KG1 (cell line): ENCODE measurements at places on chromosomes 6 and 20.

- DNase-seq, result no peak
Observed at GRCh38 chr20:6231556-6231955, 108.7 kb upstream of the FERMT1 start.

DNA sequence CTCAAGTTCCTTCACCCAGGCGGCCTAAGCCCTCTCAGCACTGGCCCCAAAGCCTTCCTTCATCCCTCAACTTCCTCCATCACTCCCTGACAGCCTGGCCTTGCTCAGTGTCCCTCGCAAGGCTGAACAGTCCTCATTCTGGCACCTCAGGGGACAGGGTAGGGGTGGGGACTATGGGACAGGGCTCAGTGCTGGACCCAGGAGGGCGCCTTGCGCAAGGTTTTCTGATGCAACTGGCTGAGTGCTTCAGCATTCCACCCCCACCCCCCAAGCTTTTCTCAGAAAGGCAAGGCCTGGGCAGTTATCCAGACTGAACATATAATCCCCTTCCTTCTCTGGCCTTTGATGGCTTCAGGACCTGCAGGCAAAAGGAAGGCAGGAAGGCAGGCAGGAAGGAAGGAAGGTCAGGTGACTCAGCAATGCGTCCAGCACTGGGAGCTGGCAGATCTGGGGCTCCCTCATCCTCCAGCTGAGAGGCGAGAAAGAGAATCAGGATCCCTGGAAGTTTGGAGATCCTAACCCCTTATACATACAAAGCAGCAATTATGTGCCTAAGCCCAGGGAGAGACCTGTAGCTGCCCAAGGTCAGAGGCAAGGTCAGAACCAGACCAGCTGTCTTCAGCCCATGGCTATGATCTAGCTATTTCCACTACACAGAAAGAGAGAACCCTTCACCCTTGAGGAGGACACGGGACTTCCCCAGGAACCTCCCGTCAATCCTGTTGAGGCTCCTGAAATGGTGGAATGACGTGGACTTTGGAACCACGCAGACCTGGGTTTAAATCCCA, 8.6 kb upstream of the TRIB3 start:
- peak; percentile 44 for DNase-seq

DNA sequence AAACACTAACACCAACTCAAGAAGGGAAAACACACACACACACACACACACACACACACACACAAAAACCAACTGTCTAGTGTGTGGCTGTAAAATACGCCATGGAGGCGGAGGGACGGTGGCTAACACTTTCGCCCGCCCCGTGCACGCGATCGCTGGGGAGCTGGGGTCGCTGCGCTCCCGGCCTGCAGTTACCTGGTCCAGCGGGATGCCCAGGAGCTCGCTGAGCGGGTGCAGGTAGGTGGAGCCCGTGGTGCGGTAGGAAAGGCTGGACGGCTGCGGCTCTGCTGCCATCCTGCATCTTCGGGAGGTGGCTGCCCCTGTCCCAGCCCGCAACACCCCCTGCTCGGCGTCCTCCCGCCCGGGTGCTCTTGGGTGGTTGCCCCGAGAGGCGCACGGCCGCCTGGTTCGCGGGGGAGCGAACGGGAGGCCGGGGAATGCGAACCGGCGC, 303 bp downstream of the MBOAT1 start:
- DNase-seq, result no peak

DNA sequence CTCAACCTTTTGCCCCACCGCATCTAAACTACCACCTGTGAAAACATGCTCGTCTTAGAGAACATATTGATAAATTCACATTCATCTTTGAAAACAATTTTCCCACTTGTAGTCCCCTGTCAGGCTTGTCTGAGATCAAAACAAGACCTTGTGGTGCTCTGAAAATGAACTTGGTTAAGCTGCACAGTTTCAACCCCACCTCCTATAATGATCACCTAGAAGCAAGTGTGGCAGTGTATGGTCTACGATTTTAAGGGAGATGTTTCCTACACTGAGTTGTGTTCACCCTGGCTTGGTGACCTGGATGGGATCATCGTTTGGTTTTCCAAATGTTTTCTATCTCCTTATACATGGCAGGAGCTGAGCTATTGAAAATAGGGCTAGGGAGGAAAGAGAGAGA, 539.4 kb downstream of the DOK5 start:
- DNase-seq, result no peak

DNA sequence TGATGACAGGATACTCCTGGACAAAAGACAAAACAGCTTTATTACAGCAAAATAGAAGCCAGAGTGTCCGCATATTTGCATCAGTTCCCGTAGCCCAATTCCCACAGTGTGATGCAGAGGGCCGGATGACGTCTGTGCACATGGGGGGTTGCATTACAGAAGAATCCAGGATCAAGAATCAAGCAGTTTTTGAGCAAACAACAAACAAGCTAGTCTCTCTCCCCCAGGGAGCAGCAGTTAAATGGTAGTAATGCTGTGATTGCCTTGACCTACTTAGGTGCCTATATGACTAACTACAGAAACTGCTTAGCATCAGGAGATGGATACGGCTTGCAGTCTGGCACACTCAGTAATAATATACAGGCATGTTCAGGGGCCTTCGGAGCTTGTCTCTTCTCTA, 3.2 kb upstream of the SDHAF4 start:
- no peak for DNase-seq

GRCh38 chr6:30556066-30556905, at the start of gene GNL1:
TSS of gene GNL1 (minus strand) at chr6:30556489. CDS start at chr6:30556203, 286 bp downstream.
- peak; percentile 96 for DNase-seq

GRCh38 chr20:8366303-8366923, 234.3 kb downstream of the PLCB1 start:
- no peak for DNase-seq

- DNase-seq, result no peak
Observed at GRCh38 chr6:126235363-126235762, 104.6 kb upstream of the CENPW start.
